HFF-Myc (cell line): ENCODE measurements at places on chromosomes 4 and X.

- DNase-seq = no peak
Observed at GRCh38 chr4:56657128-56657527, 24.0 kb downstream of the HOPX start.

- DNase-seq = peak; percentile 47
Observed at GRCh38 chr4:151324752-151325110, 674 bp downstream of the SH3D19 start.

DNA sequence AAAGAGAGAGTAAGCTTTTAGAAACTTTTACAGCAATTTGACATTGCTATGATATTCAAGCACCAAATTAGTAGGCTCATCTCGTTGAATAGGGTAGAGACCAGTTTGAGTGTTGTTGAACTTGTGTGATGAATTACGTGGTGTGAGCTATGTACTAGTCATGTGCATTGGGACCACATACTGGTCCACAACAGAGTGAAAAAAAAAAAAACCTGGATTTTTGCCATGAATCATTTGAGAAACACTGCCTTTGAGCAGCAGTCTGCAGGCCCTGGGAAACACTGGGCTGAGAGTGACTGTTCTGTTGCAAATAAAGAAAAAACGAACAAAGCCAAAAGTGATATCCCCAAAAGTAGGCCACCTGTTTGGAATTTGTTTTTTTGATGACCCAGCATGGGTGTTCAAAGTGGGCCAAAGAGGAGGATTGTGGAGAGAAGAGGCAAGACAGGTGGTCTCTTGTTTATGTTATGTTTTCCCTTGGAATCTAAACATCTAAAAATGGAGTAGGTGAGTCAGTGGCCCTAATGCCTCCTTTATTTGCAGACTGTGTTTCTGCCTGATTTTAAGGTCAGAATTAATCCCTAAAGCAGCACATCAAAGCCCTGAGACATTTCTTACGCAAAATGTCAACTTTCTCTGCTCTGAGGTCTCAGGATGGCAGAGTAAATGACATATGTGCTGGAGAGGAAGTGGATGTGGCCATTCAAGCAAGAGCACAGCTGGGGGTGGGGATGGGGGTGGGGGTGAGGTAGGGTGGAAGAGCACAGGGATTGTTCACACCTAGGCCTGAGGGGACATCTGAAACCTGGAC lies 33.5 kb downstream of the TAF7L start:
- no peak for DNase-seq

DNA sequence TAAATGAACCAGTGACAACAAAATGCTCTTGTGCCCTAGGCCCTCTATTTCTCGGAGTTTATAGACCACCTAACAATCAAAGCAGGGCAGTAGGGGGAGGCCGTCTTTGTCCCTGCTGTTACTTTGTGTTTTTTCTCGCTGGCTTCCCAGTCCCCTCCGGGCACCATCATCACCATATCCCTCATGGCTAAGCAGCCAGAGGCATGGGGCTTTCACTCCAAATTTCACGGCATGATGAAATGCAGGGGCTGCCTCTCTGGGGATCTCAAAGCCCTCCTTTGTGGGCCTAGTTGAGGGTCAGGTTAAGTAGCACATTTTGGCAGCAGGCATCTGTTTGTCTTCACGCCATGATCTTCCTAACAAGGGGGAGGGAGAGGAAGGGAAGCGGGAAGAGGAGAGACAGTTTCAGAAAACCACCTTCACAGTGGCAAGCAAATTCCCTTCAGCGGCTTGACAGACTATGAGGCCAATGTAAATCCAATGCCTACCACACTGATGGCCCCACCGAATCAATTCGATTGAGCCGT lies 91.9 kb downstream of the ANOS1 start:
- DNase-seq = no peak

DNA sequence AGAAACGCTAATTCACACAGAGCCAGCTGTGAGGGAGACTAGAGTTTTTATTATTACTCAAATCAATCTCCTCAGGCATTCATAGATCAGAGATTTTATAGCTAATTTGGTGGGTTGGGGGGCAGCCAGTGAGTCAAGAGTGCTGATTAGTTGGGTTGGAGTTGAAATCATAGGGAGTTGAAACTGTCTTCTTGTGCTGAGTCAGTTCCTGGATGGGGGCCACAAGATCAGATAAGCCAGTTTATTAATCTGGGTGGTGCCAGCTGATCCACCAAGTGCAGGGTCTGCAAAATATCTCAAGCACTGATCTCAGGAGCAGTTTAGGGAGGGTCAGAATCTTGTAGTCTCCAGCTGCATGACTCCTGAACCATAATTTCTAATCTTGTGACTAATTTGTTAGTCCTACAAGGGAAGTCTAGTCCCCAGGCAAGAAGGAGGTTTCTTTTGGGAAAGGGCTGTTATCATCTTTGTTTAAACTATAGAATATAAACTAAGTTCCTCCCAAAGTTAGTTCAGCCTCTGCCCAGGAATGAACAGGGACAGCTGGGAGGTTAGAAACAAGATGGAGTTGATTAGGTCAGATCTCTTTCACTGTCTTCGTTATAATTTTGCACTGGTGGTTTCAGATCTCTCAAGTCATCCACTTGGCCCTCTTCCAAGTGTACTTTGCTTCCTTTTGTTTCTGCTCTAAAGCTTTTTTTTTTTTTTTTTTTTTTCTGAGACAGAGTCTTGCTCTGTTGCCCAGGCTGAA lies 5.4 kb upstream of the NAA11 start:
- DNase-seq = no peak

GRCh38 chr4:145217349-145217748 lies 37.0 kb upstream of the OTUD4 start:
- DNase-seq = no peak

GRCh38 chr4:147629783-147630730 lies 12.9 kb downstream of the TMEM184C start:
- no peak for DNase-seq

- DNase-seq = no peak
Observed at GRCh38 chrX:150303386-150304097, 59.6 kb upstream of the MAMLD1 start.

GRCh38 chr4:89534356-89534755 lies 226.8 kb upstream of the GPRIN3 start:
- no peak for DNase-seq

GRCh38 chr4:70488748-70489147 lies 16.8 kb downstream of the MUC7 start:
- DNase-seq = no peak

GRCh38 chrX:44017676-44018075 lies 44.5 kb upstream of the NDP start:
- DNase-seq = no peak

DNA sequence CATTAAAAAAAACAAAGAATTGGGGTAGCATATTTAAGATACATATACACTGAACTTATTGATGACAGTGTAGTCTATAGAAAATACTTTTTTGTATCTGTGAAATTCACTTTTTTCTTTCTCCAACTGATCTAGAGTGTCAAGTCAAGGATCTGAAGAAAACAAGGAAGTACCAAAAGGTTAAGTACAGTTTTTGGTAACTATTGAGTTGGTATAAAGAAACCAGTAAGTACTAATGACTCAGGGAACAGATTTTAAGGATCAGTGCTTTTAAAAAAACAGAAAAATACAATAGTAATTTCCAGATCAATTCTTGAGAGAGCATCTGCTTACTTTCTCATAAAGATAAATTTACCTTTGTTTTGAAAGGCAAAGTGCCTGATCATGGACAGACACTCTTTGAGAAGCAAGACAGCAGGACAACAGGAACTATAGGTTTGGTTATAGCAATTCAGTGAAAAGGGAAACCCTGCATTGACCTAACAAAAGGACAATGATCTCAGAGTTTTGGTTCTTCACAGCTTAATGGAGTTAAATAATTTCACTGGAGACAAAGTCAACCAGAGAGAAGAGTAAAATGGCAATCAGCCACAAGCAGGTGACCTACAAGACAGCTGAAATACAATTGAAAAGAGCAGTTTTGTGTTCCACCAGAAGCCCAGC lies 23.4 kb downstream of the TRMT10A start:
- DNase-seq = no peak

GRCh38 chrX:53479301-53479700 lies 45.1 kb upstream of the HSD17B10 start:
- peak; percentile 0 for DNase-seq

- no peak for DNase-seq
Observed at GRCh38 chr4:72486991-72487390, 82.0 kb downstream of the ADAMTS3 start.

DNA sequence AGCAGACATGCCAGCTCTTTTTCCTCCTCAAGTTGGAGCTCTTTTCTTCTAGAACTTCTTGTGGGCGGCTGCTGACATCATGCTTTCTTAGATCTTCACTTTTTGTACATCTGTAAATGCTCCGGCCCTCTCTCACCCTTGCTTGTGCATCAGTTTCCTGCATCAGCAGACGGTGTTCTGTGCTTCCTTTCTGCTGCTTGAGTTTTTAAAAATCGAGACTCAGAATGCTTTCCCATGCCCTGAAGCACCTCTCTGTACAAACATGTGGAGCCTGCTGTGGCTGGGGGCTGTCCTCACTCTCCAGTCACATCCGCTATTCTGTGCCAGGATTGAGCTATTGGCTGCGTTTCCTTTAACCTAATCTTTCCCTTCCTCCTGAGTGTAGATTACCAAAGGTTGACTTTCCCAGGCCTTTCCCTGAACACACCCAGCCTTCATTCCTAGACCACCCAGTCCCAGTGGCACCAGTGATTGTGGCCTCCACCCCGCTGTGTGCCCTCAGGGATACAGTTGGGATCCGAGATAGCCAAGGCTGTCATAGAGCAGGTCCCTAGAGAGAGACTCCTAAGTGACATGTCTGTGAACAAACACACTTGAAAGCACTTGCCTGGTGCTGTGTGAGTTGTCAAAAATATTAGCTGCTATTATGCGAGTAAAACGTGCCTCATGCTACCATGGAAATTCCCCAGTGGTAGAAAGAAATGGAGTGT lies 41.9 kb downstream of the TNIP2 start:
- DNase-seq = no peak

DNA sequence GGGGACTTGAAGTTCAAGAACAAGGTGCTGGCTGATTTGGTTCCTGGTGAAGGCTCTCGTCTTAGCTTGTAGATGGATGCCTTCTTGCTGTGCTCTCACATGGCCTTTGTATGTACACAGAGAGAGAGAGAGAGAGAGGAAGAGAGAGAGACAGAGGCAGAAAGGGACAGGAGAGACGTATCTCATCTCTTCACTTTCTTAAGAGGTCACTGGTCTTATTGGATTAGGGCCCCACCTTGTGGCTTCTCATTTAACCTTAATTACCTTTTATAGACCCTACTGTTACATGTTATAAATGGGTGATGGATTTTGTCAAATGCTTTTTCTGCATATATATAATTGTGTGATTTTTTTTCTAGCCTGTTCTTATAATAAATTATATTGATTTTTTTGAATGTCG lies 1444.2 kb downstream of the ADGRL3 start:
- no peak for DNase-seq
